Adrenal gland (tissue), 19 donors: ENCODE measurements at places on chromosomes 2 and 18.

- no peak for DNase-seq
Observed at GRCh38 chr2:77712601-77713000, 190.4 kb upstream of the LRRTM4 start.

DNA sequence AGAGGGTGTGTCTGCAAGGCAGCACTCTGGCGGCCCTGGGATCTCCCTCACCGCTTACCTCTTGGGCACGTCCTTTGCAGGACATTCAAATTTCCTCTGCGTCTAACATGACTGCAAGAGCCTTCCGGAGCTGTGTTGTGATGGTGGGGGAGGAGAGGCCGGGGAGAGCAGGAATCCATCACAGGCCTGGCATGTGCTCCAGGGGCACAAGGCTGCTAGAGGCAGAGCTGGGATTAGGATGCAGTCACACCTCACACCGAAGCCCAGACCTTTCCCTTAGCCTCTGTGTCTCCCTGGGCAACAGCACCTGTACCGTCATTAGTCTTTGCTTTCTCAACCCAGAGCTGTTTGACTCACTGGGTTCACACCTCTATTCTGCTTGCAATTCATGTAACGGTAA is 111.3 kb downstream of the CMPK2 start:
- DNase-seq: no peak

GRCh38 chr2:187500585-187501359 is 52.7 kb upstream of the CALCRL start:
- no peak for DNase-seq

- DNase-seq: no peak
Observed at GRCh38 chr2:205171261-205171940, 510.9 kb upstream of the NRP2 start.

DNA sequence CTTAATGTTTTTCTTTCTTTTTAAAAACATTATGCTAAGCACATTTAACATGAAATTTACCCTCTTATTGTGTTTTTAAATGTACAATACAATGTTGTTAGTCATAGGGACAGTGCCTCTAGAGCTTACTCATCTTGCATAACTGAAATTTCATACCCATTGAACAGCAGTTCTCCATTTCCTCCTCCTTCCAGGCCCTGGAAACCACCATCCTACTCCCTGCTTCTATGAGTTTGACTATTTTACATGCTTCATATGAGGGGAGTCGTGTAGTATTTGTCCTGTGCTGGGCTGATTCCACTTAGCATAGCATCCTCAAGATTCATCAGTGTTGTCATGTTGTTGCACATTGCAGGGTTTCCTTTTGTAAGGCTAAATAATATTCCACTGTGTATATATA is 92.6 kb downstream of the SPATS2L start:
- DNase-seq: no peak

GRCh38 chr2:235594964-235595363 is 101.1 kb downstream of the AGAP1 start:
- no peak for DNase-seq

- no peak for DNase-seq
Observed at GRCh38 chr18:53033128-53033527, 693.1 kb downstream of the DCC start.

GRCh38 chr2:45979065-45979464 is 318.1 kb upstream of the EPAS1 start:
- DNase-seq: no peak

DNA sequence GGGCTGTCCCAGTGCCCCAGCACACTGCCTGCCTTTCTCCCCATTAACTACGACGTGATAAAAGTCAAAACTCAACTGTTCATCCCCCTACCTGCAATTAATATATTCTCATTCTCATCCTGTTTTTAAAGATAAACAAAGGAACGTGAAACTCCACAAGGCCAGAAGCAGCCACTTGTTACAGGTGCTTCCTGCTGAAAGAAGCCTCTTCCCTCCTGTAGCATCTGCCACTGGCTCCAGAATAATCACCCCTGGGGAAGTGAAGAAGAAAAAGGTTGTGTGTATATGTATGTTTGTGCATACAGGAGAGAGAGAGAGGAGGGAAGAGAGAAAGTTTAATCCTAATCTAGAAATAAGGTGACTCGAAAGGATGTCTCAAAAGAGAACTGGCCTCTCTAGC is 27.1 kb downstream of the KIAA2012 start:
- DNase-seq: no peak

DNA sequence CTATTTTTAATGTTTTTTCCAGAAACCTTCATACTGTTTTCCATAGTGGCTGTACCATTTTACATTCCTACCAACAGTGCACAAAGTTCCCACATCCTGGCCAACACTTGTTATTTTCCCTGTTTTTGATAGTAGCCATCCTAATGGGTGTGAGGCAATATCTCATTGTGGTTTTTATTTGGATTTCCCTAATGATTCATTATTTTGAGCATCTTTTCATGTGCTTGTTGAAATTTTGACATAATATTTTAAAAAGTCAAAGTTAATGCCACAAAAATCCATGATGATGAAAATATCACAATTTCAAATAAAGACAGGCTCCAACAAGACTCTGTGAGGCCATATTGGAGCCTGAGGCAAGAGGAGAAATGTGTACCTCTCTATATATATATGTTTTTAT is 50.2 kb downstream of the VWA3B start:
- DNase-seq: no peak

DNA sequence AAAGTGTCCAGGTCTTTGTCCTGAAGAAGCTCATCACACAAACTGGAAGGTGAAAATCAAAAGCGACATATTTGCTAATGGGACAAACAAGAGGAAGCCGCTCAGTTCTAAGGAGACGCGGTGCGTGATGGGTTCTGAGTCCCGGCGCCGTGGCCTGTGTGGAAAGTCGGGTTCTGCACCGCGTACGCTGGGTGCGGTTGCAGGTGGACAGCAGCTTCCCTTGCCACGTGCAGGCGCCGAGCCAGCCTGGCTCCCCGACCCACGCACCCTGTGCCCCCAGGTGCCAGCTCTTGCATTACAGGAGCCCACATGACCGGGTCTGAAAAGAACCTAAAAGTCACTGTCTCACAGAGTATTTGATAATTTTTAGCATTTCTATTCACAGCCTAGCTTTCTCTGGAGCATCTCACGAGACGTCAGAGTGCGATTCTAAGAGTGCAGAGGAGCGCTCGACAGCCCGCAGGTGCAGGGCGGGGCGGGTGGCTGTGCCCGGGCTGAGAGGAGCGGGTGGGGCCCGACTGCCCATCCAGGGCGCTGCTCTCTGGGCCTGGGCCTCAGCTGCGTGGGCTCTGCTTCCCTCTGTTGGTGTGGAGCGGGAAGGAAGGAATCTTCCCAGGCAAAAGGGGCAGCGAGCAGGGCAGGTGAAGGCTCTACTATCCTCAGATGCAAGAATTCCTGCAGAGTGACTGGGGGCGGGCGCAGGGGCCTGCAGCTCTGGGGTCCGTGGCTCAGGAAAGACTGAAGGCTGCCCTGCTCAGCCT is 39.4 kb downstream of the MYT1L start:
- DNase-seq: no peak

DNA sequence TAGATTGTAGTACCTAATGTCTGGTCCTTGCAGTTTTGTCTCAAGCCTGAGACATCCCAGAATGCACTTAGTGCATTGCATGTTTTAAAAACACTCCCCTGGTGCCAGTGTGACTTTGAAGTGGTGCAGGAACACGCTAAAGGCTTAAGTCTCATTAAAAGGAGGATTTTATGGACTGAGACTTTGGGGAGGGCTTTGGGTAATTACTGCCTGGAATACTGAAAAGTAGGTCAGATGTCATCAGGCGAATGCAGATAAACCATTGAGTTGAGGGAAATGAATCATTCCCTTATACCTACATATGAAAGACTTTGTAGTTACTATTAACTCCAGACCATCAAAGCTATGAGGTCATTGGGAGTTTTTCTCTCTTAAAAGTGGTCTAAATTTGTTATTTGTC is 3.0 kb upstream of the OSBPL1A start:
- no peak for DNase-seq

GRCh38 chr2:137865954-137866540 is 98.2 kb upstream of the HNMT start:
- peak; percentile 66 for DNase-seq

- no peak for DNase-seq
Observed at GRCh38 chr18:37534627-37535026, 31.0 kb downstream of the CELF4 start.

DNA sequence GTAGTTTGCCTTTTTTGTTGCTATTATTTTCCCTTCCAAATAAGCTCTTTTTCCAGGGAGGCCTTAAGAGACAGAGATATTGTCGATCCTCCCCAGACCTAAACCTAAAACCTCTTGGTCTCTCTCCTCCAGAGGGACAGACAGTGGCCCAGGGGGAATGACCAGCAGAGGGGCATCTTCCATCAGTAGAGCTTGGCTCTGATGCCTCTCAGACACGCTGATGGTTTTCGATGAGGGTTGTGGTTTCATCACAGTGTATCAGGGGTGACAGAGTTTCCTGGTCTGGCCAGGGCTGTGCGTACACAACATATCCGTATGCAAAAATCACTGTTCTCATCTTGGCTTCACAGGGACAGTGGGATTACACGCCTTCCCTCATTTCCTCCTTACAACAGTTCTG is 68.6 kb downstream of the GATA6 start:
- DNase-seq: no peak

DNA sequence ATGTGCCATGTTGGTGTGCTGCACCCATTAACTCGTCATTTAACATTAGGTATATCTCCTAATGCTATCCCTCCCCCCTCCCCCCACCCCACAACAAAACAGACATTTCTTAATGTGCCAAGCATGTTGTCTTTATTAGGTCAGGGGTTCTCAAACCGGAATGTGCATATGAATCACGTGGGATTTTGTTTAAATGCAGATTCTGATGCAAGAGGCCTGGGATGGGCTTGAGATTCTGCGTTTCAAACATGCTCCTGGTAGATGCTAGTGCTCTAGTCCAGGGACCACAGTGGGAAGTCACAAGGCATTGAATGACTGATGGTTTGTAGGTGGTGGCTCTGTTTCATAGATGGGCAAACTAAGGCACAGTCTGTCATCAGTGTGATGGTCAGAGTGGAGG is 184.7 kb downstream of the SMAD7 start:
- DNase-seq: no peak

GRCh38 chr18:50281972-50282520 is 723 bp upstream of the MBD1 start:
- DNase-seq: no peak

DNA sequence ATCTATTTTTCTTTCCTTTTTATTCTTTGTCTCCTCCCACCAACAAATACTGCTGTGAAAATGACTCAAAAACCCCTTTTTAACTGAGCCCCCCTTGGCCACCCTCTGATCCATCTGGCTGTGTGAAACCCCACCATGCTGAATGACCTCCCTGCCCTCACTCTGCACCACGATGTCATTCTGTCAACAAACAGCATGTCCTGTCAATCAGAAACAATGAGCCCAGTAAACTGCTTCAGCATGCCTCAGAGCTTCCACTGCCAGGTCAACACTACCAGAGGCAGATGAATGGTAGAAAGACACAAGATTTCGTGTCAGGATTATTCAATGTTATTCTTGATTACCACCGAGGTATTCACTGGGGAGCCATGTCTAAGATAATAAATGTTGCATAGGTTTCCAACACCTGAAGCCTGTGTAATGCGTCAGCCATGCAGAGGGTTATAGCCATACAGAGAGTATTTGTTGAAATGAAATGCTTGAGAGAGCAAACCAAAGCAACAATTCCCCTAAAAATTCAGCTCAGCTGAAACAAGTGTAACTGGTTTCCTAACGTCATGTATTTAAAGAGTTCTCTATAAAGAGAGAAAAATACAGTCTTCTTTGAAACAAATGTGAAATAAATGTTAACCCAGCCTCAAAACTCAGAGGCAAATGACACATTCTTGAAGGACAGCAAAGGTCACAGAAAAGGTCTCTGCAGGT is 76.7 kb downstream of the LRP2 start:
- DNase-seq: no peak

DNA sequence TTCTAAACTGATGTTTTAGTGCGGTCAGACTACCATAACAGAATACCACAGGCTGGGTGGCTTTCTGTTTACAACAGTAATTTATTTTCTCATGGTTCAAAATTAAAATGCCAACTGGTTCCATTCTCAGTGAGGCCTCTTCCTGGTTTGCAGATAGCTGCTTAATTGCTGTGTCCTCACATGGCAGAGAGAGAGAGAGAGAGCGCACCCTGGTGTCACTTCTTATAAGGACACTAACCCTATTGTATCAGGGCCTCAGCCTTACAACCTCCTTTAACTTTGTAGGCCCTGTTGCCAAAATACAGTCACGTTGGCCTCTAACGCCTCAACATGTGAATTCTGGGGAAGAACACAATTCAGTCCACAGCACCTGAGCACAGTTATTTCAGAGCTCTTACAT is 37.5 kb upstream of the ZNF385B start:
- DNase-seq: peak; percentile 47

GRCh38 chr2:188798159-188798558 is 176.0 kb upstream of the COL3A1 start:
- no peak for DNase-seq

DNA sequence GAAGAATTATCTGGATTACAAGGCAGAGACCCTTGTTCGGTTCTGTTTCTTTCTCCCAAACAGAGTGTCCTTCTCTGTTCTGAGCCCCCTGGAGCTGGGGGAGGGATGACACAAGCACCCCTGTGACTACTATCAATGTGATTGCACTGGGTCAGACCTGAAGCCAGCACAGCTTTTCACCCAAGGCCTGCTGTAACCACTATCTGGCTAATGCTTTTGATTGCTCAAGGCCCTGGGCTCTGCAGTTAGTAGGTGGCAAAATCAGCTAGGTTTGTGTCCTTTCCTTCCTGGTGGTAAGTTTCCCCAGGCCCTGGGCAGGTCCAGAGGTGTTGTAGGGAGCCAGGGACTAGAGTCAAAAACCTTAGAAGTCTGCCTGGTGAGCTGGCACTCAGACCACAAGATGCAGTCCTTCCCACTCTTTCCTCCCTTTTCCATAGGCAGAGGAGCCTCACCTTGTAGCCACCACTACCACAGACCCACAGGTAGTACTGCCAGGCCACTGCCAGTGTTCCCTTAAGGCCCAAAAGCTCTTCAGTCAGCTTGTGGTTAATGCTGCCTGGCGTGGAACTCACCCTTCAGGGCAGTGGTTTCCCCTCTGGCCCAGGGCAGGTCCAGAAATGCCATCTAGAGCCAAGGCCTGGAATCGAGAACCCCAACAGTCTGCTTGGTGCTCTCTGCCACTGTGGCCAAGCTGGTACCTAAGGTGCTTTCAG is 83.0 kb downstream of the FAM117B start:
- no peak for DNase-seq

GRCh38 chr2:69253112-69253511 is 133.9 kb downstream of the GFPT1 start:
- DNase-seq: no peak

- no peak for DNase-seq
Observed at GRCh38 chr2:134512734-134513464, 205.9 kb downstream of the TMEM163 start.

- DNase-seq: no peak
Observed at GRCh38 chr18:9890196-9890595, 4.4 kb downstream of the TXNDC2 start.

- DNase-seq: no peak
Observed at GRCh38 chr2:172387361-172387760, 40.0 kb upstream of the ITGA6 start.

- peak; percentile 27 for DNase-seq
Observed at GRCh38 chr2:196268538-196269338, 97.4 kb upstream of the STK17B start.

DNA sequence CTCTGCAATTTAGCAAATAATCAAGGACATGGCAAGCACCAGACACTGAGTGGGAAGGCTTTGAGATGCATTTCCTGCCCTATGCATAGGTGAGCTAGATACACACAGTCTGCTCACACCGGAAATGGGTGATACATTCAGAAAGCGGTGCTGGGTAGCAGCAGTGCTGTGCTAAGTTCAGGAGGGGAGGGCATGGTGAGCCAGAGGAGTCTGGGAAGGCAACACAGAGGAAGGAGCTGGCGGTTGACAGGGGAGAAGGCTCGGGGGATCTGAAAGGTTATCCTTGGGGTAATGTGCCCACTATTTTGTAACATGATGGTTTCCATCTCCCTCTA is 57.4 kb upstream of the EPAS1 start:
- no peak for DNase-seq
